ENCODE measurements at places on chromosomes 11 and 22. TPM values are rescaled to one million over a fixed set of nuclear protein-coding genes. Genes with fewer than 3 reads are reported as not detected.

GRCh38 chr22:43152357-43153071 lies 1.2 kb downstream of the TSPO start:
- DNase-seq: peak; percentile 58

- no peak for DNase-seq
Observed at GRCh38 chr11:75147191-75147874, 3.6 kb upstream of the SLCO2B1 start.

DNA sequence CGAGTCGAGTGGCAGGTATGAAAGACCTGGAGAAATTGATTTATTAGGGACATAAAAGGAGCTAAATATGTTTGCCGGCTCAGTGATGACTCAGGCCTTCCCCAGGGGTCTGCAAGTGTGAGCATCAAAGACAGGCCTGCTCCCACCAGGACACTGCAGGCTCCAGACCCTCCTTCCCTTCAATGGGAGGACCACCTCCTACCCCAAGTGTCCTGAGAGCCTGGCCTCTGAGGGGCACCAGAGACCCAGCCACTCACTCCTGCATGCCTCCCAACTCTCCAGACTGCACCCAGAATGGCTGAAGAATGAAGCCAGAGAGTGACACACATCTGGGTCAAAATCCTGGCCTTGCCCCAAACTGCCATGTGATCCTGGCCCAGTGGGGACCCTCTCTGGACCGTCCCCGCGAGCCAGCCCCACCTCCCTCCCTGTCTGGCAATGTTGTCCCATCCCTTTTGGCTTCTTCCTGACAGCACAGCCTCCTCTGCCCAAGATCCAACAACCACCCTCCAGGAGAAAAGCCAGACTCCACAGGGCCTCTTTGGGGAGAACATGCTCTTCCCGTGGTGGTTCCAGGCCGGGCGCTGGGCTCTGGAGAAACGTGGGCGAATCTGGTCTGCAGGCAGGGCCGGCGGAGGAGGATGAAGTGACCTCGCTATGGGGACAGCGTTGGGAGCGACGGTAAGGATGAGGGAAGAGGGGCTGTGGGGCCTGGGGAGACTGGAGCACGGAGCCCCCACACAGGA lies 36.2 kb downstream of the CYTH4 start:
- DNase-seq: no peak

DNA sequence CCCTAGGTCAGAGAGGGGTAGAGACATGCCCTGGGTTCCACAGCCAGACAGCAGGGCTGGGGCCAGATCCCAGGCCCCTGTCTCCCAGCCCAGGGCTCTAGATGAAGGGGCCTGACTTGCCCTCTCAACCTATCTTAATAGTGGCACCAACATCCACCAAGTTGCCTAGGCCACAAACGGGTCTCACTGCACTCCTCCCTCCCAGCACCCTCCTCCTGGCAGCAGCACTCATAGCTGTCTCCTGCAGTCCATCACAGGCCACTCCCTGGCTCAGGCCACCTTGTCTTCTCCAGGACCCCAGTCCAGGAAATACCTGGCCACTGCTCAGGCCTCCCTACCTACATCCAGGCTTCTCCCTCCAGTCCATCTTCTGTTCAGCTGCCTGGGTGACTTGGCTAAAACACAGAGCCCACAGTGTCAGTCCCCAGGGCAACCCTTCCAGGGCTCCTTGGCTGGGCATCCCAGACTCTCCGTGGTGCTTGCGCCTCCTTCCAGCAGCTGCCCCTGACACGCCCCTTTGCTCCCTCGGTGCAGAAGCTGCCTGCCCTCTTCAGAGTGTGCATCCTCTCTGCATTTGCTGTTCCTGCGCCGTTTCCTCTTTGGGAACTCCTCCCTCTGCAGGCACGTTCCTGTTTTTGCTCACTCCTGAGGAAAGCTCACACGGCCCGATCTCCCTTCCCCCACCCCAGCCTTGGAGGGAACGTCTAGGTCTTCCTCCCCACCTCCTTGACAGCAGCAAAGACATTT lies 40.5 kb downstream of the LRRC32 start:
- peak; percentile 52 for DNase-seq

GRCh38 chr11:75333022-75333806 lies 18.2 kb downstream of the ARRB1 start:
- no peak for DNase-seq

GRCh38 chr11:74171630-74171968 lies 510 bp downstream of the PPME1 start:
- no peak for DNase-seq

- DNase-seq: no peak
Observed at GRCh38 chr11:8269636-8270035, 6.0 kb upstream of the LMO1 start.

Gene ABCG4
- polyA plus RNA-seq: 0.99 TPM

GRCh38 chr22:44371741-44372525 lies 59.2 kb upstream of the SHISAL1 start:
- DNase-seq: no peak

GRCh38 chr11:74487875-74488274 lies 5.6 kb downstream of the LIPT2 start:
- DNase-seq: no peak

DNA sequence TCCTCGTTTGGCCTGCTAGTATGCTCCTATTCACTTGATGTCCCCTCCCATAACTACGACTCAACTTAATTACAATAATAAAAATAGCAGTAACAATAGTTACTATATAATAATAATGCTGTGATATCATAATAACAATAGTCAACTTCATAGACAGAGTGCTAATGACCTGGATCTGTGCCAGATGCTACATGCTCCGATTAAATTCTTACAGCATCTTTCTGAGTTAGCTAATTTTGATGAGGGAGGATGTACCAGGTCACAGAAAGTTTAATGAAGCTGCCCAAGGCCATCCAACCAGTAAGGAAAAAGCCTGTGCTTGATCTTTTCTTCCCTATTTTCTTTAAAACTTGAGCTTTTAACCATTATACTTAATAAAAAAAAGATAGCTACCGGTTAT lies 413.4 kb upstream of the LRRC4C start:
- no peak for DNase-seq

Gene MCHR1
- polyA plus RNA-seq: not detected

GRCh38 chr22:33723915-33724314 lies 196.4 kb downstream of the LARGE1 start:
- DNase-seq: no peak

GRCh38 chr22:49664371-49664881 lies 163.2 kb downstream of the BRD1 start:
- DNase-seq: no peak

Gene SPI1
- polyA plus RNA-seq: 3.3 TPM

- no peak for DNase-seq
Observed at GRCh38 chr11:70851907-70852306, 400.5 kb downstream of the SHANK2 start.

Gene TSGA10IP
- not detected for polyA plus RNA-seq

Gene GGTLC3
- polyA plus RNA-seq: 0.35 TPM

- DNase-seq: no peak
Observed at GRCh38 chr22:27397954-27398342, 403.6 kb downstream of the MN1 start.

Gene DBX1
- polyA plus RNA-seq: not detected

- peak; percentile 87 for DNase-seq
Observed at GRCh38 chr22:45284705-45285262, at the start of gene UPK3A. UPK3A (plus strand) TSS chr22:45284949; CDS start chr22:45285014, 65 bp downstream.

- DNase-seq: no peak
Observed at GRCh38 chr22:23107487-23108248, 34.1 kb downstream of the RSPH14 start.

- peak; percentile 76 for DNase-seq
Observed at GRCh38 chr11:103601225-103601846, 435.1 kb upstream of the DDI1 start.

Gene ST14
- 81.4 TPM for polyA plus RNA-seq

DNA sequence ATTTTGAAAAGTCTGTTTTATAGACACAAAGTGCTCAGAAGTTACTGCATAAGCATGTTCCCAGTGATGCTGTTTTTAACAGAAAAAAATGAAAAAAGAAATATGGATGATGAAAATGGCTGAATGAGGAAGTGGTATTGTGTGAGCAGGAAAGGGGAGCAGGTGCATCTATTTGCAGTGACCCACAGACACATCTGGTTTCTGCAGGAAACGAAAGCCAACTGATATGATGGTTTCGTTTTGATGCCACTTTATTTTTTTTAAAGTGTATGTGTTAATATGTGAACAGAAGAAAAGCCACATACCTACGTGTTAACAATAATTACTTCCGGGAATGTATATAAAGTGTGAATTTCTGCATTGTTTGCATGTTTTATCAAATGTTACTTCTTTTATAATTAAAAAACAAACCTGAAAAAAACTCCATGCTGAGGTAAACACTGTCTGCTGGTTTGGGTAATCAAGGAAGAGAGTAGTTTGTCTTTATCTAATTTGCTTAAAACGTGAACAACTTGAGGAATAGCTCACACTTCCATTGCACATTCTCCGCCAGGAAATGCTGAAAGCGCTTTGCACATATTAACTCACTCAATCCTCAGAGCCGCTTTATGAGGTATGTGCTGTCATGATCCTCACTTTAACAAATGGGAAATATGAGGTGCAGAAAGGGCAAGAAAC lies 1335.9 kb downstream of the TBC1D22A start:
- DNase-seq: no peak

Gene APOL2
- polyA plus RNA-seq: 19.5 TPM

DNA sequence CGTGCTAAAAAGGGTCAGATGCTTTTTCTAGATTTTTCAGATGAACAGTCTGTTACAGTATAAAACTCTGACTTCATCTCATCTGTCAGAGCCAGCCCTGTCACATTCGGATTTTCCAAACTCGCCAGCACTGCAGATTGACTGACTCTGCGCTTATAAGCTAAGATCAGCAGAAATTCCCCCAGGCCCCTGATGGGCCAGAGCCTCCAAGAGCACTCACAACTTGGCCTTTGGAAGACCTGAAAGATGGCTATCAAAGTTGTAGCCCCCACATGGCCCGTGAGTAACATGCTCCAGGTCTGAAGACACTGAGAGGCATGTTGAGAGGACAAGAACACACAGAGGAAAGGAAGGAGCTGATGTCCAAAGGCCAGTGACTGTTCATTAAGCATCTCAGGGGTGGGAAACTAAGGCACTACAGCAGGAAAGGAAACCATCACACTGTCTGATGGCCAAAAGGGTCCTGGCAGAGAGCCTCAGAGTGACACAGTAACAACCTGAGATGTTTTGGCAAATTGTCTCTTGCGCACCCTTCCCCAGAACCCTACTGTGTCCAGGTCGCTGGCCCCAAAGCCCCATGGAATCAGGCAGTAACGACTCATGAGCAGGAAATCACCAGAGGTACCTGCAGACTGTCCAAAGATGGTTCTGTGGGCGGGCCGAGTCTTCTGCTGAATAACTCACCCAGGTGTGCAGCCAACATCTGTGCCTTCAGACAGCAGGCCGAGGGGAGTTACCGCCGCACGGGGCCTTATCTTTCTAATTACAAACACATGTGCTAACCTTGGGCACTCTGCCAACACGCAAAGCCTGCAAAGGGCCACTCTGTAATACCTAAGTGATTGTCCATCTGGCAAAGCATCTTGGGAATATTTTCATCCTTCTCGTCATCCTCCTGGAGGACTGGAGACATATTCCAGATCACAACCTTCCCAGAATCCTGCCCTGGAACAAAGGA lies 23.6 kb downstream of the HIRA start:
- peak; percentile 34 for DNase-seq

Gene TNNI2
- 10.9 TPM for polyA plus RNA-seq

DNA sequence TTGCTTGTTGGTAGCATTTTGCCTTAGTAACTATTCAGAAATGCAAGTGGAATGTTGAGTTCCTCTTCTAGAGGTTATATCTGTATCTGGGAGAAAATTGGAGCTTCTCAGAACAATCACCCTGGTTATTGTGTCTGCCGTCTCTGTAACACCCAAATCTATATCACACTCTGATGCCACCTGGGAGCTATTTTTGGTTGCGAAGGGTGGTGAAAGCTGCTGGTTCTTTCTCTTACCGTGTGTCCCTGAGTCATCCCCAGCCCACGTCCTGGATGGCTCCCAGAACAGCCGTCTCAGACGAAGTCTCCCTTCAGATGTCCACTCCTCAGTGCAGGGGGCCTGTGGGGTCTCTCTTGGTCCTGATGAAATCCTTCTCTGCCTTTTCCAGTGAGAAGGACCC lies 83.5 kb downstream of the C22orf31 start:
- no peak for DNase-seq

GRCh38 chr22:28105413-28105812 lies 186.4 kb upstream of the PITPNB start:
- DNase-seq: no peak

- DNase-seq: peak; percentile 53
Observed at GRCh38 chr11:9459667-9460321, 1.0 kb upstream of the ZNF143 start.

DNA sequence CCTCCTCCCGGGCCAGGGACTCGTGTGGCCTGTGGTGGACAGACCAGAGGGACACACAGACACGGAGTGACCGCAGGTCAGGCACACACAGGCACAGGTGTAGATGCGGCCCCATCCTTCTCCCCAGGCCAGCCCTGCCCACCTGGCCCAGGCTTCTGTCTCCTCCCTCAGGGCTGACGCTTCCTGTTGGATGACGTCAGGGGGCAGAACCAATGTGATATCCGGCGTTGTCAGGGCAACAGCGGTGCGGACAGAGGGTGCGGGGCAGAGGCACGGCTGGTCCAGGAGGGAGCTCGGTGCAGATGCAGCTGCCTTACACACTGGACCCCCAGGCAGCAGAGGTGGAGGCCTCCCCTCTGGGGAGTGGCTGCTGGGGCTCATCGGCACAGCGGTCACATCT lies 2.9 kb upstream of the TUBGCP6 start:
- no peak for DNase-seq

Gene ARHGAP8
- 50.4 TPM for polyA plus RNA-seq
